ENCODE measurements at places on chromosomes 16 and 17.

DNA sequence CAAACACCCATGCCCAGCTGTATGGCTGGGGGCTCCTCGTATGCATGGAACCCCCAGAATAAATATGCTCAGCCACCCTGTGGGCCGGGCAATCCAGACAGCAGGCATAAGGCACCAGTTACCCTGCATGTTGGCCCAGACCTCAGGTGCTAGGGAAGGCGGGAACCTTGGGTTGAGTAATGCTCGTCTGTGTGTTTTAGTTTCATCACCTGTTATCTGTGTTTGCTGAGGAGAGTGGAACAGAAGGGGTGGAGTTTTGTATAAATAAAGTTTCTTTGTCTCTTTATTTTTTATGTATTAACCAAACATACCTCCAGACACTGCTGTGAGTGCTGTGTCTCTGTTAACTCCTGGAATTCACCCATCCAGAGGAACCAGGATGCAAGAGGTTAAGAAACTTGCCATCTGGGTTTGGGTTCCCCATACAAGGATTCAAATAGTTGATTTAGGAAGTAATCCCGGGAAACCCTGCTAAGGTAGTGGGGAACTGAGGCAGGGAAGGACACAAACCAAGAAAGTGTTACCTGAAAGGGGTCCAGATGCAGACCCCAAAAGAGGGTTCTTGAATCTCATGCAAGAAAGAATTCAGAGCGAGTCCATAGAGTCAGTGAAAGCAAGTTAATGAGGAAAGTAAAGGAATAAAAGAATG, 37.4 kb upstream of the IL21R start:
- no peak for DNase-seq

GRCh38 chr16:8673611-8674412, 605 bp upstream of the ABAT start:
- DNase-seq: no peak

DNA sequence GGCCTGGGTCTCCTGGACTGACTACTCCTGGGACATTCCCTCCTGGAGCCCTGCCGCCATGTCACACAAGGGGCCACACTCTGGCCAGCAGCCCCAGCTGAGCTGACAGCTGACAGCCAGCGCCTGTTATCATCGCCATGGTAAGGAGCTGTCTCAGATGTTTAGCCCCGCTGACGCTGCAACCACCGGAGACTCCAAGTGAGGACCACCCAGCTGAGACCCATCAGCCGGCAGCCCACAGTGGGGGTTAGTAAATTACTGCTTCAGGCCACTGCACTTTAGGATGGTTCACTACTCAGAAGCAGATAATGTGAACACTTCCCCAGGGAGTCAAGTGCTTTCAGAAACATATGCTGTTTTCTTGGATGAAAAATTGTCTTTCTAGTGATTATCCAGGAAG, 14.6 kb upstream of the SPHK1 start:
- no peak for DNase-seq

DNA sequence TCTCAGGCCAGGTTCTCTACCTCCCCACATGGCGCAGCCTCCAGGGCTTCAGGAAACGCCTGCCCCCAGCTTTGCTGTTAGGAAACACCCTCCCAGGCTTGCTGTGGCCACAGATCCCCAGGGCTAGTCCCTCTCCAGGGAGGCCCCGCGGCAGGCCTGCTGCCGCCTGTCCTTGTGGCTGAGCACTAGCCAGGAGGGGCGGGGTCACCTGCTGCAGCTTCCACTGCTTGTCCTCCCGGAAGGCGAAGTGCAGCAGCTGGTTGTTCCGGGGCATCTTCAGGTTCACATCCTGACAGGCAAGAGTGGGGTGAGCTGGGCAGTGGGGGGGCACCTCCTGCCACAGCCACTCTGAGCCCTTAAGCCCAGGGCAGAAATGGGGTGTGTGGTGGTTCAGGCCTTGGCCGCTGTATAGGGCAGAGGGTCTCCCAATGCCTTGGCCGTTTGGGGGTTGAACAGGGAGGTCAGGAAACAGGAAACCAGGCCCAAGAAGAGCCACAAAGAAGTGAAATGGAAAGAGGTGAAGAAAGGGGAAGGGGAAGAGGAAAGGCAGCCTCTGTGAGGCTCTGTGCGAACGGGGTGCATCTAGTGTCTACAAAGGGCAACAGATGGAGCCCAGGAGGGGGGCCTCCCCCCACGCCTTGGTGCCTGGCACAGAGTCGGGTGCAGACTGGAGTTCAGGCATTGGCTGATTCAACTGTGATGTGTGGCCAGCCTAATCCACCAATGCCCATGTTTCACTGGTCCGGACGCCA, 2.0 kb downstream of the ROGDI start:
- no peak for DNase-seq

GRCh38 chr17:45946841-45947256, 52.2 kb upstream of the STH start:
- DNase-seq: no peak

DNA sequence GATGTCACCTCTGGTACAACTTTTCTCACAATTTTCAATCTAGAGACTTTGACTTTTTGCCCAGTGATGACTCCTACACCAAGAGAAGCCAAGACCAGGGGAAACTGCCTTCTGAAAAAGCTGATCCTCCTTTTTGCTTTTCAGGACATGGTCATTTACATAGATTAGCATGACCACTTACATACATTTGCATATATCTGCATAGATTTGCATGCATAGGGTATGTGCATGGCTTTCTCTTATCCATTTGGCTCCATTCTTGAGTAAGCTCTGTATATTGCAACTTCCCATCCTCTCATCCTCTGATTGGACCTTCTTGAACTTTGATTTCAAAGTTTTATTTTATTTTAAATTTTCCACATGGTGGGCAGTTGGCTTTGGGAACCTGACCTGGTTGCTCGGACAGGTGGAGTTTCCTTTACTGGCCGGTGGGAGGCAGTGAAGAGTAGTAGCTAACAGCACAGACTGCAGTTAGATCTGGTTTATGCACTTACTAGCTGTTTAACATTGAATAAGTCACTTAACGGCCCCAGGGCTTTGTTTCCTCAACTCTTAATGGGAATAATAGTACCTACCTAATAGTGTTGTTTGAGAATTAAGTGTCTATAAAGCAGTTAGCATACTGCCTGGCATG, 92.9 kb downstream of the GPR139 start:
- no peak for DNase-seq

GRCh38 chr17:43599835-43600234, 53.7 kb upstream of the ETV4 start:
- no peak for DNase-seq

GRCh38 chr16:67430504-67430976, 381 bp upstream of the HSD11B2 start:
- DNase-seq: no peak

DNA sequence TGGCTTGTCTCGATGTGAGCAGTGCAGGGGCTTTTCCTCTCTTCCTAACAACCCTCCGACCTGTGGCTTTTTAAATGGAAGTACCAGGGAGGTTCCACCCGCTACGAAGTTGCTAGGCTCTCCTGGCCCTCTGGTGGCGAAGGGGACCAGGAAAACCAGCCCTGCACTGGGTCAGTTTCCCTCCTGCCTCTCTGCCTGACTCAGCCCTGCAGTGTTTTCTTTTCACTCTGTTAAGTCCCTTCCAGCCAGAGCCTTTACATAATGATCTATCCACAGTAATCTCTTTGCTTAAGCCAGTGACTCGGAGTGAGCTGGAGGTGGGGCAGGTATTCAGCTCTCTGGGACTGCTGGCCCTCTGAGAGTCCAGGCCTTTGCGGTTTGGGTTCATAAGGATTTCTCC, 331.3 kb upstream of the EEF2KMT start:
- no peak for DNase-seq

DNA sequence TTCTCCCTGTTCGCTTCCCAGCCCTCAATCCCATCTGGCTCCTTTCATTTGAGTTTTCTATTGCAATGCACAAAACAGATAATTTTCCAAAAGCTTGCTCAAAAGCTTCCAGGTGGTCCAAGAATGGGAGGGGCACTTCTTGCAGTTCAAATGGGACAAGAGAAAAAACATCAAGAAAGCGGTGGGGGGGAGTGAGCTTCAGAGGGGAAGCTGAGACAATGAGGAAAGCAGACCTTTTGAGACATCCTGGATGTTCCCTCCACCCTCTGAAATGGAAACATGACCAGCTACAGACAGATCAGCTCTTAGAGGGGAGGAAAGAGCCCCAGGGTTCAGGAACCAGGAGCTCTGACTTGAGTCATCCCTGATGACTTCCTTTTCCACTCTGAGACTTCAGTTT, 368.2 kb downstream of the SLC39A11 start:
- no peak for DNase-seq

DNA sequence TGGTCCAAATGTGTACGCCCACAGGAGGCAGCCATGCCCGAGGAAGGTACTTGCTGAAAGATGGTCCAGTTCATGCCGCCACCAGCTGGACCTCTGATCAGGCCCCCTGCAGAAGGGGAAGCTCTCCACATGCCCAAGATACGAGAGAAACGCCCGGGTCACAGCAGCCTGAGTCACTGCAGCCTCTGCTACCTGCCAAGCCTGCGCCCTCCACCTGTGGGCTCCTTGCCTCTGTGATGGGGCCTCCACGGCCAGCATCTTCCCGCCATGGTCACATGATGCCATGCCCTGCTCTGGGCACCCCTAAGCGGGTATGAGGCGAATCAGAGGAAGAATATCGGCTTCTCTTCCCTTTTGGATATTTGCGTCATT, 13.7 kb upstream of the KREMEN2 start:
- no peak for DNase-seq

- DNase-seq: no peak
Observed at GRCh38 chr16:90046122-90046970, 27.1 kb upstream of the DBNDD1 start.

DNA sequence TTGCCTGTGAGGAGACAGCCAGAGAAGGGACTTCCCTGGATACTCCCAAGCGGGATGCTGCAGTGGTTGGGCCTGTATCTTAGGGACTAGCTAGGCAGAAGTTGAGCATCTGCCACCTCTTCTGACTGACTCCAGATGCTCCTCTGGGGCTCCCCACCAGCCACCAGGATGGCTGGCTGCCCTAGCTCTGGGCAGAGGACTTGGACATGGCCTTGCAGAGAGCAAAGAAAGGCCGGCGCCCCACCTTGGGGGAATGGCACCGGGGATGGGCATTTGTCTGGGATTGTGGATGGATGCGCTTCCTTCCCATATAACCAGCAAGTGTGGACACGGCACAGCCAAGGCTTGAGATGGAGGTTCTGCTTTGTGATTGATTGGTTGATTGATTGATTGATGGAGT, 69.0 kb downstream of the OR1D5 start:
- no peak for DNase-seq

GRCh38 chr17:78598013-78598471, 20.8 kb upstream of the DNAH17 start:
- DNase-seq: no peak

DNA sequence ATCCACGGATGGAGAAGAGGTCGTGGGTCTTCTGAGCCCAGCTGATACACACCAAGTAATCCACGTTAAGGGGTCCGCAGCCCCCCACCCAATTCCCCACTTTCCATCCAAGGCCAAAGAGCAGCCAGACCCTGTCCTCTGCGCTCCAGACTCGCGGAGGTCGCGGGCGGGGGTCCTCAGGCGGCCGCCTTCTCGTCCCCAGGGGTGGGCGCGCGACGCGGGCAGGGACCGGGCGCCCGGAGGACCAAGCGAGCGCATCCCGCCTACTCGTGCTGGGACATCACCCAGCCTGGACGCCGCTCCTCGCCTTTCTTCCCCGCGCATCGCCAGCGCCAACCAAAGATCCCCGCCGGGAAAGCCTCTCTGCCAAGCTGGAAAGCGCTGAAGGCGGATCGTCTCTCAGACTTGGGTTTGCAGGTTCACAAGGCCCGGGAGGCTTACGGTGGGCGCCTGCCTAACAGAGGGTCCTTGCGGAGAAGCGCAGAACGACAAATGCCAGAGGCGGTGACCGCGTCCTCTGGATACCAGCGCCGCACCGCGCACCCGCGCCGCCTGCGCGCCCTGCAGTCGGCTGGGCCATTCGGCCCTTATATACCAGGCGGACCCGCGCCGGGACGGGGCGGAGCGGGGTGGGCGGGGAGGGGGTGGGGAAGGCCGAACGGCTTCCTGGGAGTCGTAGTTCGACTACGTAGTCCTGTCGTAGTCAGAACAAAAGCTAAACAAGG, 471.6 kb downstream of the SOX9 start:
- DNase-seq: no peak

DNA sequence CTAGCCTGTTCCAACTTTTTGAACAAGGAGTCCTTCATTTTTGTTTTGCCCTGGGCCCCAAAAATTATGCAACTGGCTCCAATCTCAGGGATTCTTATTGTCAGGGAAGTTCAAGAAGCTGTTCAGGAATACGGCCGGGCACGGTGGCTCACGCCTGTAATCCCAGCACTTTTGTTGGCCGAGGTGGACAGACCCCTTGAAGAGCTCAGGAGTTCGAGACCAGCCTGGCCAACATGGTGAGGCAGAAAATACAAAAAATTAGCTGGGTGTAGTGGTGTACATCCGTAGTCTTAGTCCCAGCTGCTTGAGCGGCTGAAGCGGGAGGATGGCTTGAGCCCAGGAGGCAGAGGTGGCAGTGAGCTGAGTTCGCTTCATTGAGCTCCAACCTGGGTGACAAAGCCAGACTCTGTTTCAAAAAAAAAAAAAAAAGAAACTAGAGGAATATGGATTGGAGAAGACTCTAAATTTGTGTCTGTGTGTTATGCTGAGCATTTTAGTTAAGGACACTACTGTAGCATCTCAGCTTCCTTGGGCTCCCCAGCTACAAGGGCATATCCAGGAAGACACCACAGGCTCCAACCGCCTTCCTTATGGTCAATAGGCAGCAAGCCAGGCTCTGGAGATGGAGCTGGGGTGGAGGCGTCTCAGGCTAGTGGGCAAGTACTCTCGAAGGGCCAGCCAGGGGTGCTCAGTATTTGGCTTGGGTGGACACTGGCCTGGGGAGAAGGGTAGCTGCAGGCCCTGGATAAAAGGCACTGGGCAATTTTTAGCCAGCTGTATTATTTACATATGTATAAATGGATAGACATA, 56.8 kb upstream of the CREBBP start:
- DNase-seq: no peak

DNA sequence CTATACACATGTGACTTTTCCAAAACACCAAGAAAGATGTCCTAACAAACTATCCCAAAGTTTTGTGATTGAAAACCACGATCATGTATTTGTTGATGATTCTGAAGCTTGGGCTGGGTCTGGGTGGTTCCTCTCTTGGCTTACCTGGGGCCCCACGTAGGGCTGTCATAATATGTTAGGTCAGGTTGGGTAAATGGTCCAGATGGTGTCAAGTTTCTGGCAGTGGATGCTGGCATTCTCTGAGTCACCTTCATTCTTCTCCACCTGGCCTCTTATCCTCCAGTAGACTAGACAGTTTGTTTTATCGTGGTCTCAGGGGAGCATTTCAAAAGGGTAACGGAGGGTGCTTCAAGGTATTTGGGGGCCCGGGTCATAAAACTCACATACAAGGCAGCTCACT, 39.4 kb downstream of the SYCE1L start:
- no peak for DNase-seq

GRCh38 chr16:86625821-86626220, 47.5 kb downstream of the FOXL1 start:
- DNase-seq: no peak

GRCh38 chr17:60630352-60630751, 30.4 kb downstream of the PPM1D start:
- DNase-seq: no peak

DNA sequence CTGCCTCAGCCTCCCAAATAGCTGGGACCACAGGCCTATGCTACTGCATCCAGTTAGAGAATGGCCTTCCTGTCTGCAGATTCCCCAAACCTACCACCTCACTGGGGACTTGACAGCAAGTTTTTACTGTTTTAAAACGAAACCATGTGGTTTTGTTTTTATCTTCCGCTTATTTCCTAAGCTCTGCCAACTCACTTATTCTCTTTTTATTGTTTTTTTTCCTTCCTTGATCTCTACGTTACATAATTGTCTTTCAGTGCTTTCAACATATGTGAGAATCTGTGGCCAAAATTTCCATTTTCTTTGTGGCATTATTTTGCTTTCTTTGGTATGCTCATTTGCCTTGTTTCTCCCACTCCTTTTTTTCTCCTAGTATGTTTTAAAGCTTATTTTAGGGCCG, 14.6 kb upstream of the SLC38A7 start:
- no peak for DNase-seq
